CD4-positive, alpha-beta T cell treated with Interleukin-2 at 100 ng/mL for 4 hours (primary cell): ENCODE measurements at places on chromosomes 12 and 14.
A peak's percentile ranks its signal among the peaks of the same experiment; 100 is the strongest.

DNA sequence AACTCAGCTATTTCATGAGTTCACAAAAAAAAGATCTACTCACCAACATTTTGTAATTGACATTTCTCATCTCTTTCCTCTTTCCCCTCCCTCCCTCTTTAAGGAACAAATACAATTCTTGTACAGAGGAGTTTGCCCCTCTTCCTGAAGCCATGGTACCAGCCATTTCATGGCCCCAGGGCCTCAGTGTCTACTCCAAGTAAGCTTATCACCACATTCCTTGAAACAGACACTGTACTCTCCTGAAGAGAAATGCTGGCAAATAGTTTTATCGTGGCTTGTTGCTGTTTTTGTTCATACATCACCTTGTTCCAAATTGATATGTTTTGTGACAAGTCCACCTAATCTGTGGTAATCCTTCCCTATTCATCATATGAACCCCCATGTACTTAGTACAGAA is 29.7 kb upstream of the IGF1 start:
- DNase-seq: no peak

DNA sequence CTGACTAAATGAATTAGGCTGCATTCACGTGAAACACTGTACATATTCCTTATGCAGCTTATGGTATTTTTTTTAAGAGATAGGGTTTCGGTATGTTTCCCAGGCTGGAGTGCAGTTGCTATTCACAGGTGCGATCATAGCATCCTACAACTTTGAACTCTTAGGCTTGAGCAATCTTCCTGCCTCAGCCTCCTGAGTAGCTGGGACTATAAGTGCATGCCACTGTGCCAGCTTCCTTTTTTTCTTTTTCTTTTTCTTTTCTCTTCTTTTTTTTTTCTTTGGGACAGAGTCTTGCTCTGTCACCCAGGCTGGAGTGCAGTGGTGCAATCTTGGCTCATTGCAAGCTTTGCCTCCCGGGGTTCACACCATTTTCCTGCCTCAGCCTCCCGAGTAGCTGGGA is 35.8 kb upstream of the SPPL3 start:
- DNase-seq: no peak

DNA sequence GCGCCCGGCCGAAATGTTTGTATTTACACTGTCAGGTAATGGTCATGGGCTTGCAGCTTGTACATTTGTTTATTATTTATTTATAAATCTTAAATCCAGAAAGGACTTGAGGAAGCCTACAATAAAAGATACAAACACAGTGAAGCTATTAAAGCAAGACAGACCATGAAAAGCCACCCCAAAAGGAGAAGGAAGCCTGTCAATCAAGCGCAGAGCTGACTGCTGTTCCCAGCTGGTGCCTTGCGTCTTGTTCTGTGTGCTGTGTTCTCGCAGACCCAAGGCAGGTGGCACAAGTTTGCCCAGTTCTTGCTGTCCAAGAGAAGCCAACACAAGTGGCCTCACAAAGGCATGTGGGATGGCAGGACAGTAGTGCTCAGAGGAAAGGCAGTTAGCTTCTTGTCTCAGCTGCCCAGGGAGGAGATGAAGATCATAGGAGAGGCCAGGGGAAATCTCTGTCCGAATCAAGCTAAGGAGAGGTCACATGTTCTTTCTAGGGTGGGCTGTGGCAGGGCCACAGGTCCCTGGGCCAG is 73.2 kb downstream of the SLC25A47 start:
- no peak for DNase-seq

GRCh38 chr14:63890553-63890952 is 37.7 kb downstream of the SYNE2 start:
- DNase-seq: no peak

- no peak for DNase-seq
These were observed 64.5 kb downstream of the SEC23A start for GRCh38 chr14:39038542-39038941.

GRCh38 chr12:96908423-96908675 is 1.3 kb downstream of the NEDD1 start:
- DNase-seq: no peak

DNA sequence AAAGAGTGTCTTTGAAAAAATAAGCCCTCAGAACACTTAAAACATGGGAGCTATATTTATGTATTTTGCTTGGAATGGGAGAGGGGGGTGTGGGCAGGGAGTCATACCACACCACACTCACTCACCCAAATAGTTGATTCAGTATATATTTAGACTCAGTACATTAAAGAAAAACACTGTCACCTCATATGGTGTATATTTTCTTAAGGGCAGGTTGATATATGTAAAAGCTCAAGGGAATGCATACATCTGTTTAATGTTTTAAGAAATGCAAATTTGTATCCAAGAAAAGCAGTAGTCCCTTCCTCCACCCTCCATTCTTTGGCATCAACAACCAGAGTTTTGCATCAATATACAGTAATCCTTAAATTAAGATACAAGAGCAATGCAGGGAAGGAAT is 1.4 kb downstream of the NFYB start:
- no peak for DNase-seq

GRCh38 chr12:31876568-31877424 is 82.4 kb upstream of the RESF1 start:
- no peak for DNase-seq

DNA sequence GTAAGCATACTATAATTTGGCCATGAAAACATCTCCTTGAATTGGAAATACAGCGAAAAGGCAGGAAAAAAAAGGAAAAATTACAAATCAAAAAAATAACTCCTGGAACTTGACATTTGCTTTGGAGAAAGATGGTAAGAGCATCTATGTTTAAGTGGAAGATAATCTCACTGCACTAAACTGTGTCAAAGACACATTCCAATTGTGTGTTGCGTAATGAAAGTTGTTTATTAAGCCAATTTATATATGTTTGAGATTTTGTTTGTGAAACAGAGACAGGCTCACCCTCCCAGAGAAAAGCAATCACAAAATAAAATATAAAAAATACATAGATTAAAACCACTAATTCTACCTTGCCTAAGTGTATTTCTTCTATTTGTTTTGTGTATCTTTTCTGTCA is 11.1 kb upstream of the ATXN7L3B start:
- no peak for DNase-seq

- no peak for DNase-seq
These were observed 311.0 kb upstream of the FLRT2 start for GRCh38 chr14:85218982-85219381.

DNA sequence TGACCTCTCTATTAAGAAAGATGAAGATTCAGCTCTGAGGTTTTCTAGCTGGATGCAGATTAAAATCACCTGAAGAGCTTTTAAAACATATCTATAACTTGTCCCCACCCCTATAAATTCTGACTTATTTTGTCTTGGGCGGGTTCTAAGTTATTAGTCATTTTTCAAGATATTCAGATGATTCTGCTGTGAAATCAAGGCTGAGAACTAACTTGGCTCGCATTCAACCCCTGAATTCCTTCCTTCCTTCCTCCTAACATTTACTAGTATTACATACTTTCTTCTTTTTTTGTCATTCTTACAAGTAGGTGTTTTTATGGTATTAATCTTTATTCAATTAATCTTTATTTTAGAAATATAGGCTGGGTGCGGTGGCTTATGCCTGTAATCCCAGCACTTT is 55.4 kb downstream of the SSPN start:
- DNase-seq: no peak

DNA sequence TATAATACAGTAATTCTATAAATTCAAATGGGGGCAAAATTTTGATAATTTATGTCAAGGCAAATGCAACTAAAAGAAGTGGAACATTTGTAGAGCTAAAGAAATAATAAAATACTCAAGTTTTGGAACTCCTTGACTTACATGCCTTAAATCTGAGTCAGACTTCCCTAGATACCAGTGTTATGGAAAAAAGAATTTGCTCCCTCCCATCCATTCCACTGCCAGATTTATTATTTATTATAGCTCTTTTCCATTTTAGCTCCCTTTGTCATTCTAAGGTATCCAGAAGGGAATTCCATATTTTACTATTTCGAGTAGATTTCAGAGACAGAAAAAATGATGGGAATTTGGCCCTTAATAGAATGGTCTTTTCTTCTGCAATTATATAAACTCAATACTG is 44.0 kb downstream of the RHOJ start:
- DNase-seq: no peak

GRCh38 chr12:22738945-22739344 is 114.0 kb downstream of the ETNK1 start:
- no peak for DNase-seq

GRCh38 chr12:132205271-132206045 is 61.2 kb downstream of the NOC4L start:
- DNase-seq: no peak

GRCh38 chr12:89993632-89994031 is 285.0 kb upstream of the ATP2B1 start:
- DNase-seq: no peak

DNA sequence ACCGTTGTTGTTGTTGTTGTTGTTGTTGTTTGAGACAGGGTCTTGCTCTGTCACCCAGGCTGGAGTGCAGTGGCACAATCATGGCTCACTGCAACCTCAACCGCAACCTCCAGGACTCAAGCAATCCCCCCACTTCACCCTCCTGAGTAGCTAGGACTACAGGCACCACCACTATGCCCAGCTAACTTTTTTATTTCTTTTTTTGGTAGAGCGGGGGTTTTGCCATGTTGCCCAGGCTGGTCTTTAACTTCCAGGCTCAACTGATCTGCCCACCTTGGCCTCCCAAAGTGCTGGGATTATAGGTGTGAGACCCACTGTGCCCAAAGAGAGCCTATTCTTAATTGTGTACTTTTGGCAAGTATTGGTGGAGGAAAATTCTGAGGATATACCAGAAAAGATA is 25.7 kb downstream of the MOK start:
- no peak for DNase-seq

- DNase-seq: no peak
These were observed 119.1 kb downstream of the ITPR2 start for GRCh38 chr12:26713885-26714383.

DNA sequence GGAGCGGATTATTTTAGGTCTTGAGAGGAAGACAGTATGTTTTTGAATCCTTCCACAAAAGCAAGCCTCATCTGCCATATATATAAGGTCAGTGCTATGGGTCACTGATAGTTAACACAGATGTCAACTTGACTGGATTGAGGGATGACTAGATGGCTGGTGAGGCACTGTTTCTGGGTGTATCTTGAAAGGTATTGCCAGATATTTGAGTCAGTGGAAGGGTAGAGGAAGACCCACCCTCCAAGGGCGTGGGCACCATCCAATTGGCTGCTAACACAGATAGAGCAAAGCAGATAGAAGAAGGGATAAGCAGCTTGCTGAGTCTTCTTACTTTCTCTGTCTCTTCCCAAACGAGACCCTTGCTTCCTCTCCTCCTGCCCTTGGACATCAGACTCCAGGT is 185.0 kb upstream of the BTG1 start:
- DNase-seq: no peak

DNA sequence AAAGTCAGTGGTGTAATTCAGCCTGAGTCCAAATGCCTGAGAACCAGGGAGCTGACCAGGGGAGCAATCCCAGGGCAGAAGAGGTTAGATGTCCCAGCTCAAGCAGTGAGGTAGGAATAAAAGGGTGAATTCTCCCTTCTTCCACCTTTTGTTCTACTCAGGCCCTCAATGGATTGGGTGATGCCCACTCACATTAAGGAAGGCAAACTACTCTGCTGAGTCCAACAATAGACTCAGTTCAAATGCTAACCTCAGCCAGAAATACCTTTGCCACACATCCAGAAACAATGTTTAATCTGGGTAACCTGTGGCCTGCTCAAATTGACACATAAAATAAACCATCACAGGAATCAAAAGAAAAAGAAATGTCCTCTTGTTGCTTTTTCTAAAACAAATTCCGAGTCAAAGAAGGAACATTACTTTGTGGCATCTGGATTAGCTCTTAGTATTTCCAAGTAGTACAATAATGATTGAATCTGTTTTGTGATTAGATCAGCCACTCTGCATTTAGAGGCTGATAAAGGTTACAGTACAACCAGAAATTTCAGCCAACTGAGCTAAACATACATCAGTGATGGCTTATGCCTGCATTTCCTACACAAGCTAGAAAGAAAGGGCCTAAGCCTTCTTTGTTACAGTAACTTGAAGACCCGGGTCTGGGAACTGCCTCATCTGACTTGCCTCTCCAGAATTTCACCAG is 43.6 kb upstream of the TRIM9 start:
- no peak for DNase-seq

GRCh38 chr14:62734831-62735230 is 310.4 kb downstream of the KCNH5 start:
- DNase-seq: no peak

DNA sequence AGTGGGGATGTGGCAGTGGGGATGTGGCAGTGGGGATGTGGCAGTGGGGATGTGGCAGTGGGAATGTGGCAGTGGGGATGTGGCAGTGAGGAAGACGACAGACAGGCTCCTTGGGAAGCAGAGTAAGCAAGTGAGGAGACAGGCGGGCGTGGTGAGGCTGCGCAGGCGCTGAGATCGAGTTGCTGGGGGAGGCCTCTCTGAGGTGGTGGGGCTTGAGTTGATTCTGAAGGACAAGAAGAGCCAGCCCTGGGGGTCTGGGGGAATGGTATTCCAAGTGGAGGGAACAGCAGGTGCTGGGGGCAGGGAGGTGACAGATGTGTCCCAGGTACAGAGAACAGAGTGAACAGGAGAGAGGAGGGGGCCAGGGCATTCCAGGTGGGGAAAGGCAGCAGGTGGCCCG is 33.8 kb upstream of the TSPAN9 start:
- DNase-seq: no peak

DNA sequence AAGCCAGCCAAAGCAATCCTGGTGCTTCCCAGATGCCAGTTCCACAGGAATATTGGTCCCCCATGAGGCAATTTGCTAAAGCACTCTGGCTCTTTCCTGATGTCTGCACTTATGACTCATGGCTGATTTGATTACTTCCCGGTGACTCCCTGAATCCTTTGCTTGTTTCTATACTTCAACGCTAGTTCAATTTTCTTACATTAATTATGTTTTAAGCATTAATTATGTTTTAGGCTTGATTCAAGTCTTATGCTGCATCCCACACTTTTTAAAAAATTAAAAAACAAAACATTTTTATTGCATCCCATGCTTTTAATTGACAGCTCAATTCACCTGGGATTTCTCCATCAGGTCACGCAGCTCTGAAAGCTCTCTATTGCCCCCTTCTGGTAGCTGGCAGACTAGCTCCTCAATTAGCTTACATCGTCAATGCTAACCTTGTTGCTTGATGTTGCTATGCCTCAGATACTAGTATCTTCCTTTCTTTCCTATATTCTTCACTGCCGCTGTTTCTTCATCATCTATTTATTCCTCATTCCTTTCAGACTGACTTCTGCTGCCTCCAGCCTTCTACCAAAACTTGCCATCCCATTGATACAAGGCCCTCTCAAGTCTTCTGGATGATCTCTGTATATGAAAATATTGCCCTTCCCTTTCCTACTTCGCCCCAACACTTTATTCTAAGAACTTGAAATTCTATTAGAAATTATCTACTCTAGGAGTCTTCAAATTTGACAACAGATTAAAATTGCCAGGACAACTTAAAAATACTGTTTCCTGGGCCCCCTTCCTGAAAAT is 32.0 kb downstream of the TSHR start:
- peak; percentile 78 for DNase-seq

DNA sequence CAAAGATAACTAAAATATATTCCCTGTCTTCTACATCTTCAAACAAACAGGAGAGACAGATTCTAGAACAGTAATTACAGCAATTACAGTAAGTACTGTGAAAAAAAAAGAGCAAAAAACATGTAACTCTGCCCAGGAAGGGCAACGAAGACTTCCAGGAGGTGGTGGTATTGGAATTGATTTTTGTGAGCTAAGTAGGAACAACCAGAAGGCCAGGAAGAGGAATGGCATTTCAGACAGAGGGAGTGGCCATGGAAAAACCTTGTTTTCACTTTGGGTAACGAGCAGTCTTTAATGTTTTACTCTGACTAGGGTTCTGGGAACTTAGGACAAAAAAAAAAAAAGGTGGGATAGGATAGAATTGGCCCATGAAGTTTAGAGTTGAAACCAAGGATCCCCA is 196.3 kb upstream of the PLEKHG7 start:
- DNase-seq: no peak
